ENCODE measurements at places on chromosomes 13 and 19.

DNA sequence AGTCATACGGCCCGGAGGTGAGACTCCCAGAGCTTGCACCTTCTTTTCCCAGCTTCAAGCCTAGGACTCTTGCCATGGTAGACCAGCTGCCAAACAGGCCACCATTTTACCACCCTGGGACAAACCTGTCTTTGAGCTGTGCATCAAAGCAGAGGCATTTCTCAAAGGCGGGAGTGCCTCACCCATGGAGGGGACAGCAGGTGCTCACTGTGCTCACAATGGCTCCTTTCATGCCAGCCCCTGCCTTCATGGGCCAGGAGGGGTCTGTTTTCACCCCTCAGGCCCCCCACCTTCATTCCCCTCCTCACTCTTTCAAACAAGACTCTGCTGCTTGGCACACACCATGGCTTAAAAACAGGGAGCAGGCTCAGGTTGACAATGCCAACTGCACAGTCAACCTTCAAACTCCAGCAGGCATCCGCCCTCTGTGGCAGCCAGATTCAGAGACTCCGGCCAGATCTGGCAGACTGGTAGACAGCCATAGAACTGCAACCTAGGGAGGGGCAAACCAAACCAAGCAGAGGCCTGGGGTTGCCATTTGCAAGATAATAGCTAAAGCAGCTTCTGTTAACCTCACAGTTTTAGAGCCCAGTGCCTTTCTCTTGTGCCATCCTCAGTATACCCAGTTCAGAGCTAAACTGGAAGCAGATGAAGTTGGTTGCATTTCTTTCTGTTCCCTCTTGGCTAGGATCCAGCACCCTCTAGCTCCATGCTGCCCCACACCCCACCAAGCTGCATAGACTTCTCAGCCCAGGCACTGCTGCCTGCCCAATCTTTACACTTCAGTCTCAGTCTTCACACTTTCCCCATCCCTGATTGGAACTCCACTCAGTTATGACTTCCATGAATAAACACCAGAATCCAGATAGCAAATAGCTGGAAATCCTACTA, 93.9 kb upstream of the SPATA13 start:
- DNase-seq = no peak

GRCh38 chr19:8571006-8571411, 6.2 kb downstream of the MYO1F start:
- DNase-seq = peak; percentile 14

DNA sequence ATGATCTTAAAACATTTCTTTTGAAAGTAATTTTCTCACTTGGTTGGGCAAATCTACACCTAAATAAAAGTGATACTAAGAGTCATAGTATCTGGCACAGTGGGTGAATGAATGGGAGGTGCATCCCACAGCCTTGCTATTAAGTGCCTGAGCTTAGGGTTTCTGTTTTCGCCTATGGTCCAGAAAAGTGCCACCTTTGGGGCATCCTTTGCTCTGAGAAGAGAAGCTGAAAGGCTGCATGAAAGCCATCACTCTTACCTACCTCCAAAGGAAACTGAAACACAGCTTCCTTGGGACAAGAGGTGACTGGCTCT, 55.6 kb upstream of the AKAP11 start:
- DNase-seq = no peak

- no peak for DNase-seq
Measured at GRCh38 chr19:16373532-16373931, 48.9 kb downstream of the KLF2 start.

- no peak for DNase-seq
Measured at GRCh38 chr13:77329911-77330584, 3.2 kb upstream of the MYCBP2 start.

DNA sequence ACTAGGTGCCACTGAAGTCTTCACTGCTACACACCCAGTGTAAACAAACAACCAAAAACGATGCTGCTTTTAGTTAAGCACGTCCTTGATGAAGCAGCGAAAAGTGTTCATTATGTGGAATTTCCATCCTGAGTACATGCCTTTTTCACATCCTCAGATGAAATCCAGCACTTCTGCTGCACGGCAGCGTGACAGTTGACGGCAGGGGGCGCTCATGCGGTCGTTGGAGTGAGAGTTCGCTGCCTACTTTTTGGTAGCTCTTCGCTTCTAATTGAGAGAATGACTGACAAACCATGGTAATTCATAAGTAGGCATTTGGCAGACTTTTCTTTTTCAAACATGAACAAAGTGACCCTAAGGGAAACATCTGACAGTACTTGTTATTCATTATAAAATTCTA, 1124.9 kb downstream of the EFNB2 start:
- DNase-seq = peak; percentile 2

- peak; percentile 34 for DNase-seq
Measured at GRCh38 chr19:17797424-17798201, 2.7 kb downstream of the B3GNT3 start.

- no peak for DNase-seq
Measured at GRCh38 chr19:48530066-48530720, 18.6 kb upstream of the LMTK3 start.

DNA sequence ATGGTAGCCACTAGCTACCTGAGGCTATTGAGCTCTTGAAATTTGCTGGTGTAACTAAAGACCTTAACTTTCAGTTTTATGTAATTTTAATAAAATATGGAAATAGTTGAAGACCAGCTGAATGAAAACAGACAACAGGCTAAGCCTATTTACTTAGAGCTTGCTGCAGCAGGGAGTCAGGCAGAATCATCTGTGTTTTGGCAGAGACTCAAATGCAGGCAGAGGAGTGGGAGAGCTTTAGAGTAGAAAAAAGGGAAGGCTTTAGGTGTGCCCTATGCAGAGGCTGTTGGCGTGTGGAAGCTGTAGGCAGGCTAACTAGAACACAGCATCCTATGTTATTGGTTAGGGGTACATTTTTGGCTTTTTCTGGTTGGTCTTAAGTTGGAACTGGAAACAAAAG, 304.9 kb upstream of the NBEA start:
- DNase-seq = no peak

- no peak for DNase-seq
Measured at GRCh38 chr13:113581871-113582270, 2.7 kb upstream of the TFDP1 start.

- no peak for DNase-seq
Measured at GRCh38 chr13:48500652-48501197, 32.2 kb downstream of the RCBTB2 start.

- DNase-seq = no peak
Measured at GRCh38 chr19:3071768-3072167, 9.5 kb upstream of the TLE5 start.

DNA sequence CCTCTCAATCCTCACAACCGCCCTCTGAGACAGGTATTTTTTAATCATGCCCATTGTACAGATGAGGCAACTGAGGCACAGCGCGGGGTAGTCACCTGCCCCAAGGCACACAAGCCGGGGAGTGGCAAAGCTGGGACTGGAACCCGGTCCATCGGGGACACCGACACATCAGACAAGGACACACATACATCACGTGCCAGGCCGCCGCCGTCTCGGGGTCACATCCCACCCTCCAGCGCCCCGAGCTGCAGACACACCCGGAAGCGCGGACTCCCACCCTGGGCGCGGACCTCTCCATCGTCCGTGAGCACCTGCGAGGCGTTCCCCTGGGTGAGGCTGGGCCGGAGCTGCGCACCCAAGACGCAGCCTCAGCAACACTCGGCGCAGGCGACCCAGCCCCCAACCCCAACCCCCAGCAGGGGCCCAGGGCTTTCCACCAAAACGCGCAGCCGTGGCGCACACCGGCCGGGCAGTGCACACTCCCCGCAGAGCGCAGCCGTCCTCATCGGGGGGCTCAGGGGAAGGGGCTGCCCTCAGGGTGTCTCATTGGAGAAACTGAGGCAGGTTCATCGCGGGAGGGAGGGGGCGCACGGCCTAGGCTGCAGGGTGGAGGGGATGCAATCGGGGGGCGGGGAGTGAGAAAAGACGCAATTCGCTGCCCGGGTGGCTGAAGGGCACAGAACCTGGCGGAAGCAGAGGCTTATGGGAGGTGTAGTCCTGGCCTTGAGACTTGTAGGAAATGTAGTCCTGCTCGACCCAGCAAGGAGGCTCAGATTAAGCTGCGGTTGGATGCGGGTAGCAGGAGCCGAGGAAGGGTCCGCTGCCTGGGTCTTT, 1.9 kb upstream of the LMTK3 start:
- DNase-seq = peak; percentile 63

Measured in stimulated activated CD4-positive, alpha-beta T cell treated with anti-CD3 and anti-CD28 coated beads, Interleukin-12 subunit alpha, Interleukin-12 subunit beta, amount 100 ng/mL, for 24 hours (primary cell).